ENCODE measurements at places on chromosomes 1 and 21. TPM values are rescaled to one million over a fixed set of nuclear protein-coding genes. Genes with fewer than 3 reads are reported as not detected.

The FBXO2 gene
- total RNA-seq = 7.9 TPM

The B4GALT2 gene
- 35.7 TPM for total RNA-seq

The ANGPTL7 gene
- 13.5 TPM for total RNA-seq

The PKP1 gene
- 5.1 TPM for total RNA-seq

The SYT11 gene
- total RNA-seq = 10.4 TPM

DNA sequence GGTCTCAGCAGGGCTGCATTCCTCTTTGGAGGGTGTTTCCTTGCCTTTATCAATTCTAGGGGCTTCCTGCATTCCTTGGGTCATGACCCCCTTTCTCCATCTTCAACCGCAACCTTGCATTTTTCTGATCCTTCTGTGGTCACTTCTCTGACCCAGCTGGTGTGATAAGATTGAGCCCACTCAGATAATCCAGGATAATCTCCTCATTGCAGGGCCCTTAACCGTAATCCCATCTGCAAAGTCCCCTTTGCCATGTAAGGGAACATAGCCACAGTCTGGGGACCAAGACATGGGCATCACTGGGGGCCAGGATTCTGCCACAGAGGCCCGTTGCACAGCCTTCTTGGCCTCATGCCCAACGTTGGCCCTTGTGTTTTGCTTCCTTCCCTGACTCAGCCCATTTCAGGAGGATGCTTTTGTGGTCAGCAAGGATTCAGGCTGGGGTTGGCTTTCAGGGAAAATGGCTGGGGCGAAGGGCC lies 35.0 kb upstream of the IL19 start:
- ATAC-seq = no peak
